ENCODE measurements at places on chromosomes 1 and 21.

- no peak for DNase-seq
These were observed 493.5 kb downstream of the SETD4 start for GRCh38 chr21:35566874-35567273.

DNA sequence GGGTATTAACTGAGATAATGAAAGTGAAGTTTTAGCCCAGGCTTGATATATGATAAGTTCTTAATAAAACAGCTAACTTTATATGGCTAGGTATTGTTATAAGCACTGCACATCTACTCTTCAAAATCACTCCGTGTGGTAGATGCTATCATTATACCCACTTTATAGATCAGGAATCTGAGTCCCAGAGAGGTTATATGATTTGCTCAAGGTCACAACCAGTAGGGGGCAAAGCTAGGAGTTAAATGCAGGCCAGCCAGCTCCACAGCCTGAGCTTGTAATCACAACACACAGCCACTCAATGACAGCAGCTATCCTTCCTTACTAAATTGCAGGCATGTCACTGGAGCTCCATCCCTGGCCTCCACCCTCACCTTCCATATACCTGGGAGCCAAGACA, 115.8 kb downstream of the CAPN8 start:
- DNase-seq: no peak

DNA sequence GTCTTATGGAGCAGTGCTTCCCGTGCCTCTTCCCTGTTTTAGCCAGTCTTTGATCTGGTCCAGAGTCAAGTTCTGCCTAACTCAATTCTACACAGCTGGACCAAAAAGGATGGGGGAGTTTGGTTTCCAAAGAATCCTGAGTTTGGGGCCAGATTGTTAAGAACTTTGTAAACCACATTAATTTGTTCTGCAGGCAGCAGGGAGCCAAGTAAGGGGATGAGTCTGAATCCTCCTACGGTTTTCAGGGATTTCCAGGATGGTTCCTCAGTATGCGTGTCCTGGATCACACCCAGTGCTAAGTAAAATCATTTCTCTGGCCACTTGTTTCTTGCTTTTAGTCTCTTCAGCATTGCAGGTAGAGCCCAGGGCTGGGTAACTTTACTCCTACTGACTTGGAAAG, 26.1 kb upstream of the GJA5 start:
- DNase-seq: no peak

- no peak for DNase-seq
These were observed 23.9 kb downstream of the INPP5B start for GRCh38 chr1:37922767-37923550.

GRCh38 chr1:248884632-248885295, 21.3 kb upstream of the PGBD2 start:
- no peak for DNase-seq

DNA sequence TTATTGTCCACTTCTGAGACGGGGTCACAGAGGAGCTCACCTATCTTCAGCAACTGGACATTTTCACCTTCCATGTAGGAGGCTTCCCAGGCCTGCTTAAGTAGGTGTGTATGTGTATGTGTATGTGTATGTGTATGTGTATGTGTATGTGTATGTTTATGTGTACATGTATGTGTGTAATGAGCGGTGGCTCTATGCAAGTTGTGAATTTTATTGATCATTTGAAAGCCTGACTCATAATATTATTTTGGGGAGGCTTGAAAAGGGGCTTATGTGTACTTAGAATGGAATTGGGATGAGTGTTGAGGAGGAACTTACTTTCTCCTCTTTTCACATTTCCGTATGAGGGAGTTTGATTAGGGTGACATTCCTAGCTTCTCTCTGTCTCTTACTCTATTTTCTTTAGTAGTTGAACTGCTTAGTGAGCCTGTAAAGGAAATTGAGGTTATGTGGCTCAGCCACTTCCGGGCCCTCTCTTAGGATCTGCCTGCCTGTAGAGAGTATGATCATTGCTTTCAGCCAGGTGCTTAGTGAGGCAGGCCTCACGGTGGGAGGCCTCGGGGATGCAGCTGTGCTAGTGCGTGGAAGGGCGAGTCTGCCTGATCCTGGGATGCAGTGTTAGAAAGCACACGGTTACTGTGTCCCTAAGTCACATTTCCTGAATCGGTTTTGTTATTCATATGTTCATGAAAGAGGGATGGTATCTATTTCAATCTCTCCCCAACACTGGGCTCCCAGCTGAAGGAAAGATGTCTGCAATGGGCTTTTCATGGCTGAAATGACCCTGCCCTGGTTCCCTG, 61.0 kb downstream of the IER5 start:
- no peak for DNase-seq

DNA sequence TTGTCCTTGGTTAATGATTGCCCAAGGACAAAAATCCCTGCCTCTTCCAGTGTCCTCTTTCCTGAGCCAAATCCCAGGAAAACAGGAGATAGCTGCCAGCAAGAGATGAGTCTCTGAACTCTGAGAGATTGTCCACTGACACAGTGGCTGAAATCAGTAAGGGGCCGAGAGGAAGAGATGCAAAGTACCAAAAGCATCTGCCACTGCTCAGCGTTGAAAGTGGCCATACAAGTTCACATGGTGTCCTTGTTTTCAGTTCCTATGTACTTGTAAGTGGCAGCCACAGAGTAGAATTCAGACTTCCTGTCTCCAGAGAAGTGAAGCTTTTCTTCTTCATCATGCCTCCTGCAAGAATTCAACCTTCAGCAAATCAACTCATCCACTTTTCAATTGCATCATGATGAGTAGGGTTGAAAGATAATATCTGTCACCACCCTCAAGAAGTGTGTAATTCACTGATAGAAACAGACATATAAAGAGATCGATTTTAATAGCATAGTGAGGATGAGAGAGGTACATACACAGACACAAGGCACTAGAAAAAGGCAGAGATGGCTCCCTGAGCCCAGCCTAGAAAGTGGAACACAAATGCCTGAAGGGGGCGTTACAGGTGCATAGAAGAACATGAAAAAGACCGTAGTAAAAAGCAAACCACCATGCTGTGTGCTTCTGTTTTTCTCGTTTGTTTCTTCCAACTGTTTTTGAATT, 185.8 kb downstream of the MRPL39 start:
- peak; percentile 45 for DNase-seq

DNA sequence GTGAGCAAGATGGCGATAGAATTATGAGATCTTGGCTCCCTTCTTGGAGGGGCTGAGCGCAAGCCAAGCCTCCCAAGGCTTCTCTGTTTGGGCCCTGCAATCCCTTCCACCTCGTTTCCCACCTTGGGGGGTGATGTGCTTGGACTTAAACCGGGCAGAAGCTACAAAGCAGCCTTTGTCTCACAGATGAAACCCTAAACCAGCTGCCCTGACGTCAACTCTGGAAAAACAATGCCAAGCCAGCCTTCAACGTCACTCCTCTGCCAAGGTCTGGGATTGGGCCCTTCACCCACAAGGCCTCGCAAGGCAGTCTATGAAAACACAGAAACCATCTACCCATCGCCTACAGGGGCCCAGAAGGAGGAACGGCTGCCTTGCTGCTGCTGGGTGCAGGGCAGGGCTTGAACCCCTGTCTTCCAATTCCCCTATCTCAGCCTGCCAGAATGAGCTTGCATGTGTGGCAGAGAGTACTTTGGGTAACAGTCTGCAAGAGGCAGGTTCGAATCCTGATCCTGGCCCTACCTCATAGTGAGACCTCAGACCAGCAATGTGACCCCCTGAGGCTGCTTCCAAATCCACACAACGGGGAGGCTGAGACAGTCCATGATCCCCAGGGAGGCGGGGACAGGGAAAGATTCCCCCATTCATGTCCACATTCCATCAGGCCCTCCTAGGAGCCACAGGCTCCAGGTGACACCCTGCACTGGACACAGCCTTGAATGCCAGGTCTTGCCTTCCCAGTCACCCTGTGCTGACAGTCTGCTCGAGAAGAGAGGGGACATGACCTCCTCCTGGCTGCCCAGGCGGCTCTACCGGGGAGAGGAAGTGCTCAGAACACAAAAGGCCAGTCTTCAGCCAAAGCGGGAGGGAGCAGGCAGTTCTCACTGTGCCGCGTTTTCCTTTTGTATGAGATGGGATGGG, 15.0 kb downstream of the IFFO2 start:
- DNase-seq: peak; percentile 96

GRCh38 chr1:88883156-88883555, 8.2 kb downstream of the GTF2B start:
- DNase-seq: no peak

- DNase-seq: no peak
These were observed 118.3 kb downstream of the FMN2 start for GRCh38 chr1:240210026-240210425.

DNA sequence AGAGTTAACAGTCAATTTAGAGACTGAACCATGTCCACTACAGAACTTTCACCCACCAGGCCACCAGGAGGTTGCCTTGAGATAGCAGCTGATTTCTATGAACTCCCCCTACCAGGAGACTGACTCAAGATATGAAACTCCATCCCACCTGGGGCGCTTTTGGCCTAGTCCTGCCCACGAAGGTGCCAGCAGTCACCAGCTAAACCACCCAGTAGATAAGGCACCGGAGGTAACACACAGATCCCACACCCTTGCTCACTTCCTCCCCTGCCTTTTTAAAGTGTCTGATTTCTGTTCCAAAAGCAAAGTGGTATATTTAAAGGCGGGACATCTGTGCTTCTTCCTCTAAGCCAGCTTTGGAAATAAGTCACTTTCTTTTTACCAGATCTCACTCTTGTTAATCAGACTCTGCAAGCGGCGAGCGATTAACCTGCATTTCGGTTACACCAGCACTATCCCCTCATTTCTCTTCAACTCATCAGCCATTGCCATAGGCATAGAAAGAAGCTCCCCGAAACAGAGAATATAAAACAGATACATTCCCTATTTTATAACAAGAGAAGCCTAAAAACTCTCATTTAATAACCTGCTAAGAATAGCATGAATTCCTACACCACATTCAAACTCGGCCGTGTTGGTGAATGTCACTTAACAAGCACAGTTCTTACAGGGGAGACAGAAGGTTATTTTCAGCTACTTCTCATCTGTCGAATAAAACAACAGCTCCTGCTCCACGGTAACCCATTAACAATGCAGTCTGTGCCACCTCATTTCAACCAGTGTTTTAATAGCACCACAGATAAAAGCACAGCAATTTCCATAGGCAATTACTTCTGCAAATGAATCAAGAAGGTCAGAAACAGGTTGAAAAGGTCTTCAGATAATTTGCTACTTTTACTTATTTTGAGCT, 318.1 kb downstream of the KCNH1 start:
- no peak for DNase-seq

GRCh38 chr1:64019818-64020217, 183.6 kb upstream of the UBE2U start:
- DNase-seq: peak; percentile 63

GRCh38 chr21:42659416-42660117, 6.1 kb downstream of the PDE9A start:
- no peak for DNase-seq

DNA sequence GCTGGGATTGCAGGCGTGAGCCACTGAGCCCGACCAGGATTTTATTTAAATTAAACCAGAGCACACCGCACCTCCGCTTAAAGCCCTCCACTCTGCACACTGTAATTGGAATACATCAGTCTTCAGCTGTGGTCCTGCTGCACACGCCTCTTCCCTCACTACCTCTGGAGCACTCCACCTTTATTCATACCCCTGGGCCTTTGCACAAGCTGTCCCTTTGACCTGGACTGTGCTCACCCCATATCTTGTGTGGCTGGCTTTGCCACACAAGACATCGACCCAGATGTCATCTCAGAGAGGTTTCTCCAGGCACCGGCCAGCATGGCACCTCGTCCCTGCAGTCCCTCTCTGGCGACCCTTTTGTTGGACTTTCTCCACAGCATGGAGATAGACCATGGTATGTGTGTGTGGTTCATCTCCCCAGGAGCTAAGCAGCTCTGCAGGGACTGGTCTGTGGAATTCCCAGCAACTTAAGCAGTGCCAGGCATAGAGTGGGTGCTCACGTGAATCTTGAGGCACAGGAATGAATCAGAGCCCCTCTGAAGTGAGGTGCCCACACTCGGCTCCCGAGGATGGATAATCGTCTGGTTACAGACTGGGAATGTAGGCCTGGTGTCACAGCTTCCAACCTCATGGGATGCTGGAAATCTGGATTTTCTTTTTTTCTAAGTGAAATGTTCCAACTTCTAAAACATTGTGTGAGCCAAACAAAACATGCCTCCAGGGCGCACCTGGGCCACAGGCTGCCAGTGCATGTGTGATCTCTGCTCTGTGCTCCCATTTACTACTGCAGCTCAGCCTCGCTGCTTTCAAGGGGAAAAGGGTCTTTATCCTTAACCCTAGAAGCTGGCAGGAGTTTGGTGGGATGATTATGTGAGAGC, 61.9 kb downstream of the EVA1C start:
- DNase-seq: no peak

DNA sequence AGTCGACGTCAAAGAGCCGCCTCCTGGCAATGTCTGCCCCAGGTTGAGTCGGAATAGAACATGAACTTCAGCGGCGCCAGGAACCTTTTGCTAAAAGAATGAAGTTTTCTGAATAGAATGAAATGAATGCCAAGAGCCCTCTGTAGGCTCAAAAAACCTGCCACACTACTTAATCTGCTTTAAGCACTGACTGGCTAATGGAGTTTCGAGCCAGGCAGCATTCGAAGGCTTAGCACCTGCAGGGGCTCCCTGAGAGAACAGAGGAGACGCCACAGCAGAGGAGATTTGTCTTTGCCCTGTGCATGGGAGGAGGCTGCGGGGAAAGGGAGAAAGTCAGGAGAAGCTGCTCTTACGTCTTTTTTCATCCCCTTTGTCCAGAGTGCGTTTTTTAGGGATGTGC, 641.7 kb downstream of the AJAP1 start:
- no peak for DNase-seq

GRCh38 chr1:184426278-184426674, 39.4 kb downstream of the C1orf21 start:
- DNase-seq: no peak

DNA sequence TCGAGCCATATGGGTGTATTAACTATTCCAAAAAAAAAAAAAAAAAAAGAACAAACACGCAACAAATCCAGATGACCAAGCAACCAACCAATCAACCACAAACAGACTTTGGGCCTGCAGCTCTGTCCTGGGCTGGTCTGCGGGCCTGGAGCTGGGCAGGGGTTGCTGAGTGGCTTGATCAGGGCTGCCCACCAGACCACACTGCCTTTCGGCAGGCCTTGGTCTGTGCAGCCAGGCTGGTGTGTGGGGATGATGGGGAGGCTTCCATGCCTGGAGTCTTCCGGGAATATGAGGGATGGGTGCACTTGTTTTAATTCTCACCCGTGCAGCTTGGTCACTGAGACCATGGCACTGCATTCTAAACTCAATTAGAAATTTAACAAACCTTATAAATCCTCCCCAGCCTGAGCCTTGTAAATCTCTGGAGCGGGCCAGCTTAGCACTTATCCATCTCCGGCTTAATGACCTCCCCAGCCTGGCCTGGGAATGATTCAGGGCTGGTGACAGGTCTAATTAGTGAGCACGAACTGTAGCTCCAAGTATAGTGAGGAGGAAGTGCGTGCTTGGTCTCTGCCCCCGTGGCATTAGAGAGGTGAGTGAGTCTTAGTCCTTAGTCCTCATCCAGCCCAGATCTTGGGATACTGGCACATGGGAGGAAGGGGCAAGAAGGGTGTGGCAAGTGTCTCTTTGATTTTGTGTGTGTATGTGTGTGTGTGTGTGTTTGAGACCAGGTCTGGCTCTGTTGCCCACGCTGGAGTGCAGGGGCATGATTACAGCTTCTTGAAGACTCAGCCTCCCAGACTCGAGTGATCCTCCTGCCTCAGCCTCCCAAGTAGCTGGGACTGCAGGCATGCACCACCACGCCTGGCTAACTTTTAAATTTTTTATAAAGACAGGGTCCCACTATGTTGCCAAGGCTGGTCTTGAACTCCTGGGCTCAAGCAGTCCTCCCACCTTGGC, 74.6 kb upstream of the CSF3R start:
- DNase-seq: no peak

GRCh38 chr1:40784141-40784770, 669 bp downstream of the KCNQ4 start:
- no peak for DNase-seq

- DNase-seq: no peak
These were observed 2.1 kb downstream of the TTC39A start for GRCh38 chr1:51328279-51328678.

All from cardiac muscle cell (in vitro differentiated cells and primary cell).